ENCODE measurements at places on chromosomes 4 and X.

- DNase-seq = no peak
Measured at GRCh38 chrX:18877469-18877868, 106.4 kb downstream of the PHKA2 start.

DNA sequence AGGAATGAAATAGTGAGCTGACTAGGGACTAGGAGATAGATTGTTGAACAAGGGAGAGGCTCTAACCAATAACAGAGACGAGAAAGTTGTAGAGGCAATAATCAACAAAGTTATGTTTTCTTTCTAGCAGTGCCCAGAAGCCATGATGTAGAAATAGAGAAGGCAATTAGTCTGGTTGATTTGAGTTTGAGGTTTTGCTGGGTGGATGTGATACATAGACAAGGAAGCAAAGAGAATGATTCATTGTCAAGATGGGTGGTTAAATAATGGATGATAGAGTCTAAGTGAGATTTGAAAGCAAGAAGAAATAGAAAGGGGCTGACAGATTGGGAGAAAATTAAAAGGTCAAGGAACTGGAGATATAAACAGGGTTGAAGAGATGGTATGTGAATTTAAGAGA is 11.2 kb downstream of the RBM41 start:
- DNase-seq = no peak

DNA sequence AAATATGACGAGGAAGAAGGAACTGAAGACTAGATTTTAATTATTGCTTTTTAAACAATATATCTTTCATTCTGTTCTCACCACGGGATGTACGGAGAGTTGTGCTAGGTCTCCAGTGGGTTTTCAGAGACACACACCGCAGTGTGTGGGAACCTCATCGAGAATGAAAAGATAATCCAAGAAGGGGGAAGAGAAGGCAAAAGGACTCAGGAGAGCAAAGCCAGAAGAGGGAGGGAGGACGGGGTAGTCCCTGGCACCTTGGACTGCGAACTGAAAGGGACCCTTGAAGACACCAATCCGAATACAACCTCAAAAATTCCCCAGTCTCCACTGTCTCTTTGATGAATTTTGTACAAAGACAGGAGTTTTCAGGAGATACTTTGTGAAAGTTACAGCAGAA is 932 bp upstream of the LEF1 start:
- no peak for DNase-seq

DNA sequence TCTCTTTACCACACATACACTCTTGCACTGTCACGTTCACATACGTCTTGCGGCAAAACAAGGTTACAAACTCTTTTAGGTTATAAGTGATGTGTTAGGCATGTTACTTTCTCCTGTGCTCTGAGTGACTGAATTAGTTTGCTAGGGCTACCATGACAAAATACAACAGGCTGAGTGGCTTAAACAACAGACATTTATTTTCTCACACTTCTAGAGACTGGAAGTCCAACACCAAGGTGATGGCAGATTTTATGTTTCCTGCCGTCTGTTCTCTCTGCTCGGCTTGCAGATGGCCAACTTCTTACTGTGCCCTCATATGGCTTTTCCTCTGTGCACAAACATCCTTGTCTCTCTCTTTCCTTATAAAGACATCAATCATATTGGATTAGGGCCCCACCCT is 1224.3 kb upstream of the TENM3 start:
- DNase-seq = no peak

GRCh38 chr4:109998867-109999584 is 86.3 kb downstream of the EGF start:
- DNase-seq = peak; percentile 79

- no peak for DNase-seq
Measured at GRCh38 chr4:152236519-152237056, 299.3 kb downstream of the FBXW7 start.

GRCh38 chr4:152255437-152255836 is 280.5 kb downstream of the FBXW7 start:
- peak; percentile 89 for DNase-seq

DNA sequence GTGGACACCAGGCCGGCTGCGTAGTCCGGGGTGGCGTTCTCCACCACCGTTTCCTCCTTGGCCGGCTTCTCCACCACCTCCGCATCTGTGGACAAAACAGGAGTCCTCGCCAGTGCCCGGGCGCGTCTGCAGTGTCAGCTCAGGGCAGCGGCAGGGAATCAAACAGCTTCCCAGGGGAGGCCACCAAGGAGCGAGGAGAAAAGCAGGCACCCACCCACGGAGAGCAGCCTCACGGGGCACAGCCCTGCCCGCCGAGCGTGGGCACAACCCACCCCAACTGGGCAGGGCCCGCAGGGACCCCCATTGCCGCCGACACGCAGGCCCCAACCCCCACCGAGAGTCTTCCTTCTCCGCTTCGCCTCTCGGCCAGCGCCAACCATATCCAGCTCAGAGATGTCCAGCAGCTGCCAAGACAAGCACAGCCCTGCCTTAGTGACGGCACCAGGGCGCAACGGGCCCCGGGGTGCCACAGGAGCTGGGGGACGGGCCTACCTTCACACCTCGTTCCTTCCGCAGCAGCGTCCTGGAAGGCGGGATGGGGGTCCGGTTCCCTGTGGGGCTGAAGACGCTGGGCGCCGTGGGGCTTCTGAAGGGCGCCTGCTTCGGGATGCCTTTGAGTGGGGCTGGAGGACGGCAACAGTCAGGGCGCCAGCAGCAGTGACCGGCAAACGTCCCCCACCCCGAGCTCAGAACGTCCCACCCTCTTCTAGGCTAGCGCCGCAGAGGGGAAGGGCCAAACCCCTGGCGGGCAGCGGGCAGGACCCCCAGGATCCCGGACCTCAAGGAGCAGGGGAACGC is 22.8 kb downstream of the NELFA start:
- DNase-seq = no peak

GRCh38 chr4:1259966-1260365 is 11.0 kb upstream of the CTBP1 start:
- peak; percentile 63 for DNase-seq

- DNase-seq = no peak
Measured at GRCh38 chr4:149296084-149296483, 519.6 kb downstream of the IQCM start.

GRCh38 chr4:20203508-20203907 is 48.2 kb upstream of the SLIT2 start:
- no peak for DNase-seq

DNA sequence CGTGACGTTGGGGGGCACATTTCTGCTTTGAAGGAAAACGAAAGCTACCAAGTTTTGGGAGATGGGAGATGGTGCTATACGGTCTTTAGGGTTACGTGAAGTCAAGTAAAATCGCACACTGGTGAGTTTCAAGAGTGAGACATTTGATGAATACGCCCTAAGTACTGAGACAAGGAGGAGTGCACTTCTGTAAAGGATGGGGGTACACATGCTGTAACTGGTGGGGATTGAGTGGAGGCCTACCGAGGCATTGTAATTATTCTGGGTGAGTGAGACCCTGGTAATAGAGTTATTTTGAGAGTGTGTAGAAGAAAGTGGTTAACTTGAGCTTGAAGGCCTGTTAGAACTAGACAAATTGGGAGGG is 536 bp downstream of the SH3BGRL start:
- peak; percentile 20 for DNase-seq
